ENCODE measurements at places on chromosomes 3 and 15.

GRCh38 chr3:25571285-25571684 lies 93.4 kb downstream of the TOP2B start:
- no peak for DNase-seq

DNA sequence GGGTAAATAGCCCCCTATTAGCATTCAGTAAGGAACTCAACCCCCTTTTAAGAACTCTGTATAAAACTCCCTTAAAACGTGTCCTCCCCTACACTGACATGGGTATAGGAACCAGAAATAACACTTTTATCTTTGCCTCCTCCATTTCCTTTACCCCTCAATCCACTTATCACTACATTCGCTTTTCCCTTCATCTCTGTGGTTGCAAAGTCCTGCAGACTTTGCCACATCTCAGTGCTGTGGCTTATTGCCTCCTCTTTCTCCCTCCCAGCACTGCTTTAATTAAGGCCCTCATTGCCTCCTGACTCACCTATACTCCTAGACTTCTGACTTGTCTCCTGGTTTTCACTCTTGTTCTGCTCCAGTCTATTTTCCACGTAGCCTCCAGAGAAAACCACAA lies 94.3 kb upstream of the GADL1 start:
- DNase-seq = no peak

DNA sequence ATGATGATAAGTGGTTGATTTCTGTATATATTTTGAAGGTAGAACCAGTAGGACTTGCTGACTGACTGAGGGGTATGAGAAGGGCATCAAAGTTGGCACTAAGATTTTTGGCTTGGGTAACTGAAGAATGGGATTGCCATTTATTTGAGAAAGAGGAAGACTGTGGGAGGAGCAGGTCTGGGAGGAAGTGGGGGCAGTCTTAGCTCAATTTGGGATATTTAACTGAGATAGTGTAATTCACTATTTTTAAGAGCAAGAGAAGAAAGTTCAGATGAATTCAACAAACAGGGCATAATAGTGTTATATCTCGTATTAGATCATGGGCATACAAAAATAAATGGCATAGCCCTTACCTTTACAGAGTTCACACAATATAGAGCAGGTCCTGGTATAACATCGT lies 1.7 kb downstream of the BUB1B start:
- DNase-seq = no peak

- no peak for DNase-seq
Observed at GRCh38 chr3:49417516-49418120, 4.7 kb downstream of the AMT start.

DNA sequence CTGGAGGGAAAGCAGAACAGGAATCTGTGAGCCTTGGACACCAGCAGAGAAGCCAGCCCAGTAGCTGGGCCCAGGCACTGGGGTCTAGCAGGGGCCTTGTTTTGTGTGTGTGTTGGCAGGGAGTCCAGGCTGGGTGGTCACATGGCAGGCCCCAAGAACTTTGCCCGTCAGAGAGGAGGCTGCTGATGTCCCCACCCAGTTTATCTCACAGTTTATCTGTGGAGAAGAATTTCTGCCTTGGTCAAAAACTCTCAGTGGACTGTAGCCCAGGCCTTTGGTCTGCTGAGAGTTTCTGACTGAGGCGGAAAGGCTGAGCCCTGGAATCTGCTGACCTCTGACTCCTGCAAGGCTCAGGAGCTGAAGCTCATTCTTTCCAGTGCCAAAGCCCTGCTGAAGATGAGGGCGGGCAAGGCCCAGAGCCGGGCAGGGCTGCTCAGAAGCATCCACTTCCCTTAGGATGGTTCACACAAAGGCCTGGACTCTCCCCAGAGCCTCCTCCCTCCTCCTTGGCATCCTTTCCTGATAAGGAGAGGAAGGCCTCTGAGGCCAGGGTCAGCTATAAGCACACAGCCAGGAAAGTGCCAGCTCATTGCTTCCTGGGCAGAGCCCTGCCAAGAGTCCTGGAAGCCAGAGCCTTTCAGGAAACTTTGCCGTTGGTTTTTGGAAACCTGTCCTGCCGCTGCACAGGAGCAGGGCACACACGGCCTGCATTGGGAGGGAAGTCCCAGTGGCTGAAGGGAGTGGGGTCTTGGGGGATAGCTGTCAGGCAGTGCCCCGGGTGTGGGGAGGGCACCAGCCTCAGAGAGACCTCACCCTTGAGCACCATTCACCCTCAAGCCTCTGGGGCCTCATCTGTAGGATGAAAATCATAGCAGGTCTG lies 37.2 kb upstream of the SLCO2A1 start:
- no peak for DNase-seq

DNA sequence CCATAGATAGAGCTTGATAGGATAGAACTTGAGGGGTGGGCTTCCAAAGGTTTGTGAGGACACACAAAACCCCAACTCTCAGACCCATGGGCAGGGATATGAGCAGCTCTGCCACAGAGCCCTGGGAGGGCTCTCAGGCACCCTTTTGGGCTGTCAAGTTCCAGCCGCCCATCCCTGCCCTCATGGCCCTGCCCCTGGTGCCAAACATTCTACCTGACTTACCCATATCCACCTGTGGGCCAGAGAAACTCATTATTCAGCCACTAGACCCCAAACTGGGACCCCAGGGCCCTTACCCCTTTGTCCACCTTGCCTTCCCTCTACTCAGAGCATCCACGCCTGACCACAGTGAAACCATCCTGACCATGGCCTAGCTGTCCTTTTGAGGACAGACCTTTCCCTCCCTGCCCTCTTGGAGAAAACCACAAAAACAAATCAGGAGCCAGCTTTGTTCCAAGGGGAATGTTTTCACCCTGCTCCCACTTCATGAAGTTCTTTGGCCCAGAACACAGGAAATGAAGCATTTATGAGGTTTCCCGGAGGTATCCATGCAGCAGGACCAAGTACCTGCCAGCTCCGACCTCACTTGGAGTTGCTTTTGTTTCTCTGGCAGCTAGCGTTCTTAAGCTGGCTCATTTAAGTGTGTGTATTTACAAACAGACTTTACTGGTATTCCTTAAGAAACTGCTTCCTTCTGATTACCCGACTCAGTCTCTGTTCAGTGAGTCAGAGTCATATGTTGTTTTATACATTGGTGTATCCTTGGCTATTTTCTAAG lies 34.2 kb upstream of the GALNT15 start:
- no peak for DNase-seq
